SJCRH30 (cell line): ENCODE measurements at places on chromosomes 7 and 10. TPM values are rescaled to one million over a fixed set of nuclear protein-coding genes. Genes with fewer than 3 reads are reported as not detected.

MSMB gene
- not detected in 2 replicates for total RNA-seq

BEND7 gene
- total RNA-seq: 5.5 and 5.6 TPM in 2 replicates

- no peaks in the 10 kb centered on the region for H3K36me3 ChIP-seq
- no peak for DNase-seq
- no peaks in the 10 kb centered on the region for H3K27me3 ChIP-seq
- peaks cover 11% of the 10 kb centered on the region; the same call in 1 of the 2 replicates for H3K4me1 ChIP-seq
- H3K4me3 ChIP-seq: no peak overlapping the region
These were observed 48.4 kb upstream of the GSAP start for GRCh38 chr7:77464589-77464988.

GRCh38 chr7:91135703-91136430 is 128.4 kb upstream of the FZD1 start:
- DNase-seq: no peak
- no peak overlapping the region for H3K4me3 ChIP-seq
- no peak overlapping the region for H3K27ac ChIP-seq
- H3K27me3 ChIP-seq: no peaks in the 10 kb centered on the region
- H3K4me1 ChIP-seq: no peaks in the 10 kb centered on the region

DNA sequence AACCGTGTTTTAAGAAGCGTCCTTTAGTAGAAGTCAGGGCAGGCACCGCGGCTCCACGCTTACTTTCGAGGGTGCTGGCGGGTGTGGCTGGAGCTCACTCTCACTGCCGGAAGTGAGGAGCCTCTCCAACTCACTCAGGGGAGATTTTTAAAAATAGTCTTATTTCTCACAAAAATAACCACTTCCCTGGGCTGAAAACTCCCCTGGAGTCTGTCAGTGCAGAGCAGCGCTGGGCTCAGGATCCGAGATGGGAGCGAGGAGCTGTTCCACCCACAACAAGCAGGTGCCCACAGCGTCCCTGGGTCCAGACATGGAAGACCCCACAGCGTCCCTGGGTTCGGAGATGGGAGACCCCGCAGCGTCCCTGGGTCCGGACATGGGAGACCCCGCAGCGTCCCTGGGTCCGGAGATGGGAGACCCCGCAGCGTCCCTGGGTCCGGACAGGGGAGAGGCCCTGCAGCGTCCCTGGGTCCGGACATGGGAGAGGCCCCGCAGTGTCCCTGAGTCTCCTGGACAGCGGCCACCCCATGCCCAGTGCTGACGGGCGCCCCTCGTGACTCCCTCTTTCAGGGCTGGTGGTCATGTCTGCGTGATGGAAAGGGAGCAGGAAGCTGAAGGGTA is 51.2 kb downstream of the VIPR2 start:
- H3K27ac ChIP-seq: no peak overlapping the region
- no peaks in the 10 kb centered on the region for H3K36me3 ChIP-seq
- no peak for DNase-seq

GRCh38 chr10:80612261-80612660 is 74.6 kb downstream of the SH2D4B start:
- no peaks in the 10 kb centered on the region for H3K36me3 ChIP-seq
- H3K4me3 ChIP-seq: no peak overlapping the region
- DNase-seq: no peak
- H3K4me1 ChIP-seq: no peaks in the 10 kb centered on the region
- H3K27me3 ChIP-seq: no peaks in the 10 kb centered on the region
- H3K27ac ChIP-seq: no peak overlapping the region
